ENCODE measurements at places on chromosomes 11 and 22. TPM values are rescaled to one million over a fixed set of nuclear protein-coding genes. Genes with fewer than 3 reads are reported as not detected.

- DNase-seq = no peak
Observed at GRCh38 chr11:68471360-68472340, 11.1 kb downstream of the PPP6R3 start.

DNA sequence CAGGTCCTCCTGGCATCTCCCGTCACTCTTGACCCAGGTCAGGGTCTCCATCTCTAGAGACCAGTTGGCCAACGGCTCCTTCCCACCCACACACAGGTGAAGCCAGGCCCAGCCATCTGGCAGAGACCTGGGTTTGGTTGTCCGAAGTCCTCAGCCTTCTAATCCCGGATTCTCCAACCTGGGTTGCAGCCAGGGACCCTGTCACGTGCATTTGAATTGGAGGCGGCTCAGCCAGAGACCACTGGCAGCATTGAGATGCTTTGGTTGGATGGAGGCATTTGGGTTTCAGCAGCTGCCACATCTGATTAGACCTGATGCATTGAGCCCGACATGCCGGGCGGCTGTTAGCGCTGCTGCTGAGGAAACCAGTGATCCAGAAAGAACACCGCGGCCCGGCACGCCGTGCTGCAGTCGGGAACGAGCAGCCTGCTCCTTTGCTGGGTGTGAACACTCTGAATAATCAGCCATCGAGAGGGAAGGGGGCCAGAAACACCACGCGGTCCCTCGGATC lies 163.2 kb downstream of the BRD1 start:
- DNase-seq = peak; percentile 50

GRCh38 chr11:45345491-45345890 lies 59.4 kb upstream of the SYT13 start:
- DNase-seq = no peak

DNA sequence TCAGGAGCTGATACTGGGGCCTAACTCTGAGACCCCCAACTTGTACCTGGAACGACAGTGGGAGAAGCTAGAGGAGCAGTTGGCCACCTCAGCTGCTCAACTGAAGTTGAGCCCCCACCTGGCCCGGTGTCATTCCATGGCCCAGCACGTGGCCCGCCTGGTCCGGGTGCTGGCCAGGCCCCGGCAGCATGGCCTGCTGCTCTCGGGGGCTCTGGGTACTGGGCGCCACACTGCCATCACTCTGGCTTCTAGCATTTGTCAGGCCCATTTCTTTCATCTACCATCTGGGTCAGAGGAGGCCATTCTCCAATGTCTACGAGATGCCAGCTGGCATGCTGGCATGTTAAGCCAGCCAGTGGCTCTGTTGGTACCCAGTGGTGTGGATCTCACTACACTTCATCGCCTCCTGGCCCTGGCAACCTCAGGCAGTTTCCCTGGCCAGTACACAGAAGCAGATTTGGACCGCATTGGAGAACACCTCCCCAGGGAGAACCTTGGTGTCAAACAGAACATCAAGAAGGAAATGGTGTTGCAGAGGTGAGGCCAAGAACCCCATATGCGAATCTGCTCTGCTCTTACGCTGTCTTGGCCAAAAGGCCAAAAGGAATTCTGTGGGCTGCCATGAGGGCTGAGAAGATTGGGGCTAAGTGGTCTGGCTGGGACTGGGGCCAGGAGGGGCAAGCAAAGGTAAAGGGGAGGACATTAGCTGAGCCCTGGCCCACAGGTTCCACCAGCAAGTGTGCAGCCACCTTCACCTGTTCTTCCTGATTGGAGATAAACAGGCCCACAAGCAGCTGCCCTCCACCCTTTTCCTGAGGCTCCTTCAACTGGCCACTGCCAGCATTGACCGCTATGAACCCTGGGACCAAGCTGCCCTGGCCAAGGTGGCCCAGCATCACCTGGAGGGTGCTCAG lies 45.4 kb downstream of the RRP8 start:
- DNase-seq = no peak

GRCh38 chr11:74723511-74723910 lies 7.7 kb downstream of the CHRDL2 start:
- no peak for DNase-seq

- DNase-seq = no peak
Observed at GRCh38 chr22:45673482-45674175, 2.0 kb downstream of the ATXN10 start.

- DNase-seq = no peak
Observed at GRCh38 chr11:27115051-27115650, 74.5 kb downstream of the BBOX1 start.

DNA sequence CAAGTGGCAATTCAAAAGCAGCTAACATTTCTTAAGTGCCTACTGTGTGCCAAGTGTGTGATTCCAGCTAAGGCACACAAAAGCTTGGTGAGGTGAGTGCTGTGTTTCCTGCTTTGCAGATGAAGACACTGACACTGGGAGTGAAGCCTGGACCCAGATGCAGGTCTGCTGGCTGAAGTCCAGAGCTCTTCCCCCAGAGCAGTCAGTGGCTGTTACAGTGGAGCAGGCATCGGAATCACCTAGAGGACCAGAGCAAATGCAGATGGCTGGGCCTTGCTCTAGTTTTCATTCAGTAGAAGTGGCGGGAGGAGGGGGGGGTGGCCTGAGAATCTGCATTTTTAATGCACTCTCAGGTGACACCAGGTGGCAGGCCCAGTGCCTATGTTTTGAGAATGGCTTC lies 342.3 kb downstream of the CADM1 start:
- no peak for DNase-seq

DNA sequence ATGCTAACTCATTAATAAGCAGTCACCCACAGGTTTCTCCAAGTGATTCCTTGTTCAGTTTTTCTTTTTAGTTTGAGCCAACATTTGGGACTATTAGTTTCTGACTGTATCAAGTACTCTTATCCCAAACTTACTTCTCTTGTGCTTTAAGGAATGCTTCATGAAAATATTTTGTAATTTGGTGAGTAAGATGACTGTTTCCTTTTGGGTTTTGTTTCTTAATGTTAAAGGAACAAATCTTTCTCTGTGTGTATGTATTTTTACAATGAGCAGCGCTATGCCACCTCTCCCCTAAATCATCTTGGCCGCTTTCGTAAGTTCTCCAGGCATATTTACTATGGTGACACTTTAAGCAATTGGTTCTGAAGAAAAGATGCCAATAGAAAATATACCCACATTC lies 72.4 kb downstream of the LDLRAD3 start:
- DNase-seq = no peak

GRCh38 chr11:111557425-111558111 lies 17.0 kb downstream of the LAYN start:
- no peak for DNase-seq

GRCh38 chr11:73414977-73415651 lies 38.9 kb downstream of the RELT start:
- no peak for DNase-seq

- no peak for DNase-seq
Observed at GRCh38 chr22:26708256-26709009, 51.0 kb downstream of the MIAT start.

DNA sequence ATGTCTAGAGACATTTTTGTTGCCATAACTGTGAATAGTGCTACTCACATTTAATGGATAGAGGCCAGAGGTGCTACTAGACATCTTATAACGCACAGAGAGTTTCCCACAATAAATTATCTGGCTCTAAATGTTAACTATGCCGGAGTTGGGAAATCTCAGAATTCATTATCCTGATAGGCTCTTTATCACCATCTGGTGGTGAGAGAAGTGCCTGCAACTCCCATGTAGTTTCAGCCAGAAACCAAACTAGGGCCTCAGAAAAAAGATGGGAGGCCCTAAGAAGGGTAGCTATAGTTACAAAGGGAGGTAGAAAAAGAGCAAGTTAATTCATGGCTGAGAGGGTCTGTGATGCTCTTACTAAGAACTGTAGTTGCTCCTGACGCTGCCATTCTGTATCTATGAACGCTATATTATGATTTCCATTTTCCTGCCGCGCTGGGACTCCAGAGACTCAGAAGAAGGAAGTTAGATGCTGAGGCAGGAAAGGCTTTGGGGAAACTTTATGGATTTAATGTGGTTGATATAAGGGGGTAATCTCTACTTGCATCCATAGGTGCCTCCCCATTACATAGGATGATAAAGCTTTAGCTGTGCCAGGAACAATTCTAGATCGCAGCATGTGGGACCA lies 22.9 kb upstream of the MRPL17 start:
- no peak for DNase-seq

DNA sequence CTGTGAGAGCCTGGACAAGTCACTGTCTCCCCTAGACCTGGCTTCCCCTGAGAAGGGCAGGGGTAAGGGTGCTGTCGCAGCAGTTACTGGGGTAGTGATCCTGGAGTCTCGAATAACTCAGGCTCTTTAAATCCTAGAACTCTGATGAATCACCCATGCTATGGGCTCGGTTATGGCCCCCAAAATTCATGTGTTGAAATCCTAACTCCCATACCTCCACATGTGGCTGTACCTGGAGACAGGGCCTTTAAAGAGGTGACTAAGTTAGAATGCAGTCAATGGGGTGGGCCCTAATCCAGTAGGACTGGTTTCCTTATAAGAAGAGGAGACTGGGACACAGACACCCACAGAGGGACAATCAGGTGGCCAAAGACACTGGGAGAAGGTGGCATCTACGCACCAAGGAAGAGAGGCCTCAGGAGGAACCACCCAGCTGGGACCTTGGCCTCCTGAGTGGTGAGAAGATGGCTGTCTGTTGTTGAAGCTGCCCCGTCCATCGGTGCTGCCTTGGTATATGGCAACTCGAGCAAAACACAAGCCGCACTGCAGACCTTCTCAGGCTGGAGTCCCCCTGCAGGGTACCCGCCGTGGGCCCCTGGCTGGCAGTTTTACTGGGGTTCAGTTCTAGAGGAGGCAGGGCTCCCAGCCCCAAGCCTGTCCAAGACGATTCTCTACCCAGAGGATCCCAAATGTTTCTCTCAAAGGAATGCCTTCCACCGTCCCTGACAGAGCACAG lies 48.8 kb upstream of the SHISAL1 start:
- DNase-seq = peak; percentile 46

- peak; percentile 72 for DNase-seq
Observed at GRCh38 chr22:20000246-20001081, 16.2 kb downstream of the ARVCF start.

DNA sequence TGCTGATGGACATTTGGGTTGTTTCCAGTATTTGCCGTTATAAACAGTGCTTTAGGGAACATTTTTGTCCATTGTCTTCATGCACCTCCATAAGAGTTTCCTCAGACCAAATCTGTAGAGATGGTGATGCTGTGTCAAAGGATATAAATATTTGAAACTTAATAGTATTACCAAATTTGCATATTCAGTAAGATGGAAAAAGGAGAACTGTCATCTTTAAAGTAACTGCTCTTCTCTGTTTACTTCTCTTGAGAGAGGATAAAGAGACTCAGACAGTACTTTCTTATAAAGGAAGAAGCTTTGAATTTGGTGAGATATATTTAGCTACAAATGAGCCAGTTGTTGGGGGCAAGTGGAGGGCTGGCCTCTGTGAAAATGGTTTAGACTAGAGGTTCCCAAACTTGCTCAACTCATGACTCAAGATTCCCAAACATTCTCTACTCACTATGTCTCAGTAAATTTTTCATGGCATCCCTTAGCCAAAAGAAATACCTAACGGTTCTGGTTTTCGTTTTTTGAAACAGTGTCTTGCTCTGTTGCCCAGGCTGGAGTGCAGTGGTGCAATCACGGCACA lies 26.2 kb downstream of the SHISA8 start:
- DNase-seq = no peak

- DNase-seq = no peak
Observed at GRCh38 chr22:27387561-27387960, 414.0 kb downstream of the MN1 start.

- DNase-seq = no peak
Observed at GRCh38 chr11:16784097-16784496, 45.6 kb downstream of the C11orf58 start.

- DNase-seq = no peak
Observed at GRCh38 chr11:73400293-73400692, 24.1 kb downstream of the RELT start.

DNA sequence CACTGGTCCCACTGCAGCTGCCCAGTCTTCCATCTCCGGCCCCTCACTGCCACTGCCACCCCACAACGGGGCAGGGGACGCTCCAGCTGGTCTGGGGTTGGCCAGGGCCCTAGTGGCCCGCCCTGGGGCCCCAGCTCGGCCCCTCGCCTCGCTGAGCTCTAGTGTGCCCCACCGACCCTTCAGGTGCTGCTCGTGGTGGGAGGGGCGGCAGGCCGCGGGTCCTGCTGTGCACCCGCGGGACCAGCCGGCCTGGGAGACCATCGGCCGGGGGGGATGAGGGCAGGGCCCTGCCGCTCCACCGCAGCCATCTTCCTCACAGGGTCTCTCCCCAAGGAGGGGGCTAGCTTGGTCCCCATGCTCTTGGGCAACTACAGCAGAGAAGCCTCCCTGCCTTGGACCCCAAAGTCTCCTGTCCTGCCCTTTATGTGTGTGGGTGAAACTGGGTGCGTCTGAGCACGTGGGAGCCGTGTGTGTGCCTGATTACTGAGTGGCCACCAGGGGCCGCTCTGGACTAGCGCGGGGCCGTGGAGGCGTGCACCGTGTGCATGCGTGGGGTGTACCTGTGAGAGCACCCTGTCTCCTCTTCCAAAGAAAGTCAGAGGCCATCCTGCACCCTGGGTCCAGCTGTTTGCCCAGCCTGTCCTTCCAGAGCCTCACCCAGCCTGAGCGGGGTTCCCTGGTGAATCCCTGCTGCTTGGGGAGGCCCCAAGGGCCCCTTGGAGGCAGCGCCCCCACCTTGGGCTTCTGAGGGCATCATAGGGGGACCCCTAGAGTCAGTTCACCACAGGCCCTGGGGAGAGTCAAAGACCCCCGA lies 6.0 kb upstream of the ACR start:
- DNase-seq = peak; percentile 64

GRCh38 chr11:95358511-95359340 lies 127.7 kb upstream of the SESN3 start:
- no peak for DNase-seq

The MS4A1 gene
- not detected for total RNA-seq

The TLCD5 gene
- total RNA-seq = 15.0 TPM

The RASD2 gene
- total RNA-seq = 5.7 TPM

The OR51A7 gene
- total RNA-seq = not detected

The C11orf98 gene
- total RNA-seq = 24.7 TPM

The ZFTA gene
- 11.0 TPM for total RNA-seq

The ARL2 gene
- total RNA-seq = 111 TPM

The CD248 gene
- 6.9 TPM for total RNA-seq

The BDNF gene
- total RNA-seq = 8.5 TPM

Measured in heart left ventricle (tissue), 16 donors.